Adrenal gland (tissue), 19 donors: ENCODE measurements at places on chromosomes 13 and 19. TPM values are rescaled to one million over a fixed set of nuclear protein-coding genes. Genes with fewer than 3 reads are reported as not detected.

The PGLYRP1 gene
- not detected for total RNA-seq

The NCAN gene
- not detected for total RNA-seq

The ADAMTS10 gene
- total RNA-seq = 27.8 TPM

The KIR2DL3 gene
- not detected for total RNA-seq

DNA sequence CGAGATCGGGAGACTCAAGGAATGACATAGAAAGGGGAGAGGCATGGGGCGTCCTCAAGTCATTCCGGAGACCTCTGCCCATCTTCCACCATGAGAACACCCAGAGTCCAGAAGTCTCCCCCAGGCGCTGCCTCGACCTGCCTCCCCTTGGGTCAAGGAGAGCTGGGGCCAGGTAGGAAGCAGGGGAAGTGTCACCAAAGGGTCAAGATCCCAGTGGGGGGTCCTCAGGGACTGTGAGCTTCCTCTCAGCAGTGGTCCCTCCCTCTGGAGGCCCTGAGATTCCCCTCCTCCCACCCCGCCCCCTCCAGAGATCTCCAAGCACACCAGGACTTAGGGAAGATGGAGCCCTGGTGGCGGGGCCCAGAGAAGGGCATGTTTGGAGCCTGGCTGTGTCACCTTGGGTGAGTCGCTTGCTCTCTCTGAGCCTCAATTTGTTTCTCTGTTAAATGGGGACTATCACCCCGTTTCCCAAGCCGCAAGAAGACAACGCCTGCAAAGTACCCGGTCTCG is 919 bp downstream of the DACT3 start:
- DNase-seq = peak; percentile 38
- H3K36me3 ChIP-seq = no peaks in the 10 kb centered on the region
- no peaks in the 10 kb centered on the region for H3K27me3 ChIP-seq
- peak overlapping the region; percentile 68 for H3K27ac ChIP-seq
- H3K4me3 ChIP-seq = peak overlapping the region; percentile 61

- no peak overlapping the region for H3K27ac ChIP-seq
- no peak overlapping the region for H3K4me3 ChIP-seq
- H3K27me3 ChIP-seq = no peaks in the 10 kb centered on the region
- H3K36me3 ChIP-seq = no peaks in the 10 kb centered on the region
- H3K4me1 ChIP-seq = no peaks in the 10 kb centered on the region
Measured at GRCh38 chr13:103952183-103952582, 886.0 kb upstream of the SLC10A2 start.

- no peak for DNase-seq
- H3K36me3 ChIP-seq = no peaks in the 10 kb centered on the region
- H3K4me1 ChIP-seq = no peaks in the 10 kb centered on the region
Measured at GRCh38 chr19:40633207-40633606, 32.0 kb downstream of the LTBP4 start.

DNA sequence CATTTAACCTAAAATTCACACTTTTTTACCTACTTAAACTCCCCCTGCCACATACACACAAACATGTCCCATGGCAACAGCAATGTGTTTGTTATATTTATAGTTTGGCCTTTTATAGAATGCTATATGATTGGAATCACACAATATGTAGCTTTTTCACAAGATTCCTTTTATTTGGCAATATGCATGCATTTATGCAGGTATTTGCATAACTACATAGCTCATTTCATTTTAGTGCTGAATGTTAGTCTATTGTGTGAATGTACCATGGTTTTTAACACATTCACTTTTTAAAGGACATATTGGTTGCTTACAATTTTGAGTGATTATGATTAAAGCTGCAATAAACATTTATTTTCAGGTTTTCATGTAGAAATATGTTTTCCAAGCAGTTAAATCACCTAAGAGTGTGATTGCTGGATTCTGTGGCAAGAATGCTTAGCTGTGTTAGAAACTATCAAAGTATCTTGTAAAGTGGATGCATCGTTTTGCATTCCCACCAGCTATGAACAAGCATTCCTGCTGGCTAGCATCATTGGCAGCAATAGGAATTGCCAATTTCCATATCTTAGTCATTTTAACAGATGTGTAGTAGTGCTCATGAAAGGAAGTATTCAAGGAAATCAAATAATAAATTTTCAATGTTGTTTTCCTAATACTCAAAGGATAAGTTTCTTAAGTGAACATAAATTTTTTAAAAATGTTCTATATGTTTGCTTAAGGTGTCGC is 557.0 kb downstream of the SLITRK1 start:
- H3K36me3 ChIP-seq = no peaks in the 10 kb centered on the region
- H3K27me3 ChIP-seq = no peaks in the 10 kb centered on the region
- H3K4me3 ChIP-seq = no peak overlapping the region
- H3K4me1 ChIP-seq = no peaks in the 10 kb centered on the region
- no peak overlapping the region for H3K27ac ChIP-seq

- H3K27ac ChIP-seq = no peak overlapping the region
- no peak for DNase-seq
Measured at GRCh38 chr19:51594774-51595109, 23.7 kb downstream of the ZNF175 start.

DNA sequence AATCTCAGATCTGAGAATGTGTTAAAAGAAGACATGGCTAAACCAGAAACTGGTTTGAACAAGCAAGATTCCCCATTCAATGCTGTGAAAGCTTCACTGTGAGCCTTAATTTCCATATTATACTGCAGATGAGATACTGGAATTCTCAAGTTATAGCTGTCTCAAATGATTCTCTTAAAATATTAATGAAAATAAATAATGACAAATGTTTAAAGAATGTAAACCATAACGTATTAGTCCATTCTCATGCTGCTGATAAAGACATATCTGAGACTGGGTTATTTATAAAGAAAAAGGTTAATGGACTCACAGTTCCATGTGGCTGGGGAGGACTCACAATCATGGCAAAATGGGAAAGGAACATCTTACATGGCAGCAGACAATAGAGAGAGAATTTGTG is 667.8 kb downstream of the SLITRK1 start:
- no peaks in the 10 kb centered on the region for H3K4me1 ChIP-seq
- H3K4me3 ChIP-seq = no peak overlapping the region
- no peaks in the 10 kb centered on the region for H3K36me3 ChIP-seq
- H3K27ac ChIP-seq = no peak overlapping the region
- no peaks in the 10 kb centered on the region for H3K27me3 ChIP-seq

DNA sequence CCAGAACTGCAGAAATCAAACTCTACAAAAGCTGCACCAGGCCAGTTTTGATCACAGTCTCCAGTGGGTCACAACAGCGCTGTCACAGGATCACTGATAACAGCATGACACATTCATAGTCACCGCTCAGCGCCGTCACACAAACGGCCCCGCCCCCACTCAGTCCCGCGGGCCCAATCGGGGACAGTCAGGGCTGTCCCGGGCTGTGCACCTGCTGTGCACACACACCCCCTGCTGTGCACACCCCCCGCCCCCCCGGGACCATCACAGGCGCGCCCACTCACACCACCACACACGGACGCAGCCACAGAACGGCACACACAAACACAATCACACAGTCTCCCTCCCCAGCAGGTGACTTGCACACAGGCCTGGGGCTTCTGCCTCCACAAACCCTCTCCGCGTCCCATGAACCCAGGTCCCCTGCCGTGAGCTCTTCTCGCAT is 435 bp upstream of the ZNF382 start:
- H3K36me3 ChIP-seq = no peaks in the 10 kb centered on the region
- H3K4me3 ChIP-seq = peak overlapping the region; percentile 77
- no peaks in the 10 kb centered on the region for H3K27me3 ChIP-seq
- peak; percentile 92 for DNase-seq
- peak overlapping the region; percentile 95 for H3K27ac ChIP-seq
